Caco-2 (cell line): ENCODE measurements at places on chromosomes 12 and 14. TPM values are rescaled to one million over a fixed set of nuclear protein-coding genes. Genes with fewer than 3 reads are reported as not detected.

DNA sequence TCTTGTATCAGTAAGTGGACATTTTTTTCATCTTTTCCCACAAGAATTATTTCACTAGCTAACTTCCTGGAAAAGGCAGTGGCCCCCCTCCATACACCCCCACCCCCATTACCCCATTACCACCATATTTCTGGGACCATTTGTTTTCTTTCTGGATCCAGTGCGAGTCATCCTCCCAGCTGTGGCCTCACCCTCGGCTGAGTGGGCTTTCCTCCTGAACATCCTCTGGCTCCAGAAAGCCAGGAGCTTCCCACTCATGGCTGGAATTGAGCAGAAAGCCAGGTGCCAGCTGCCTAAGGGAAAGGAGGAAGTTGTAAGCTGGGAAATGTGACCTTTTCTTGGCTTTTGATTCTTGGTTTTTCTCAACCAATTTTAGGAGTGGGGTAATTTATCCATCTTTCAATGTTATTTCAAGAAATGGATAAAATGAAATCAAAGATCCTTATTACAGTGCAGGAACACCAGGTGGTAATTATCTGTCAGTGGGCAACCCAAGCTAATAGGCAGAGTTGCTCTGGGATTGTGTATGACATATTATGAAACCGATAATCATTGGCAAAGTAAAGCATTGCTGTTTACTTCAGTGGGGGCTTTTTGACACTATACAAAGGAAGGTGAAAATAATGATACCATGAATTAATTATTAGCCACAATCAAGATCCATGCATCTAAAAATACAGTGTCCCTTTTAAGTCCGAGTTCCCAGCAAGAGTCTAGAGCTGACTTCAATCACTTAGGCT, 124.6 kb downstream of the KICS2 start:
- no peak overlapping the region for H3K4me3 ChIP-seq
- no peaks in the 10 kb centered on the region for H3K27me3 ChIP-seq
- no peak overlapping the region for H3K27ac ChIP-seq
- H3K36me3 ChIP-seq, result no peaks in the 10 kb centered on the region

GRCh38 chr12:124898200-124898922, 16.1 kb downstream of the UBC start:
- H3K27me3 ChIP-seq, result no peaks in the 10 kb centered on the region
- no peaks in the 10 kb centered on the region for H3K36me3 ChIP-seq
- H3K4me3 ChIP-seq, result no peak overlapping the region
- peaks cover 26% of the 10 kb centered on the region for H3K4me1 ChIP-seq
- peak; percentile 56 for DNase-seq

GRCh38 chr12:106285982-106286381, 16.6 kb upstream of the TCP11L2 start:
- no peaks in the 10 kb centered on the region for H3K27me3 ChIP-seq
- H3K36me3 ChIP-seq, result no peaks in the 10 kb centered on the region
- no peak overlapping the region for H3K4me3 ChIP-seq
- no peak overlapping the region for H3K27ac ChIP-seq

GRCh38 chr14:94769391-94770250, at the start of gene GSC:
GSC (minus strand) TSS chr14:94770113; CDS start chr14:94770015, 98 bp downstream.
- H3K36me3 ChIP-seq, result no peaks in the 10 kb centered on the region
- peak within 1 kb of the TSS; percentile 49 for H3K4me3 ChIP-seq
- DNase-seq, result no peak
- no peak within 1 kb of the TSS for H3K27ac ChIP-seq
- no peaks in the 10 kb centered on the region for H3K4me1 ChIP-seq
- H3K27me3 ChIP-seq, result peaks cover 2% of the 10 kb centered on the region

GRCh38 chr12:96503976-96504375, 14.6 kb downstream of the CFAP54 start:
- no peak for DNase-seq
- H3K27ac ChIP-seq, result no peak overlapping the region
- no peak overlapping the region for H3K4me3 ChIP-seq
- H3K27me3 ChIP-seq, result no peaks in the 10 kb centered on the region; the same call in 1 of the 2 replicates
- no peaks in the 10 kb centered on the region for H3K4me1 ChIP-seq
- H3K36me3 ChIP-seq, result no peaks in the 10 kb centered on the region

- no peaks in the 10 kb centered on the region for H3K36me3 ChIP-seq
- H3K27me3 ChIP-seq, result no peaks in the 10 kb centered on the region
- DNase-seq, result no peak
- H3K27ac ChIP-seq, result no peak overlapping the region
Measured at GRCh38 chr12:129138776-129139175, 285.5 kb downstream of the GLT1D1 start.

- peak; percentile 69 for DNase-seq
- H3K36me3 ChIP-seq, result no peaks in the 10 kb centered on the region
- no peak overlapping the region for H3K4me3 ChIP-seq
- H3K4me1 ChIP-seq, result peaks cover 20% of the 10 kb centered on the region
- H3K27ac ChIP-seq, result peak overlapping the region; percentile 24
Measured at GRCh38 chr14:90444077-90444696, 47.4 kb downstream of the CALM1 start.

- DNase-seq, result no peak
- no peaks in the 10 kb centered on the region for H3K36me3 ChIP-seq
- H3K27me3 ChIP-seq, result no peaks in the 10 kb centered on the region
Measured at GRCh38 chr14:32601906-32602305, 272.8 kb downstream of the AKAP6 start.

GRCh38 chr12:75478116-75478794, 2.3 kb upstream of the GLIPR1 start:
- peaks cover 8% of the 10 kb centered on the region; the same call in 1 of the 2 replicates for H3K4me1 ChIP-seq
- no peaks in the 10 kb centered on the region for H3K36me3 ChIP-seq
- H3K27ac ChIP-seq, result no peak overlapping the region
- H3K27me3 ChIP-seq, result no peaks in the 10 kb centered on the region
- DNase-seq, result no peak

DNA sequence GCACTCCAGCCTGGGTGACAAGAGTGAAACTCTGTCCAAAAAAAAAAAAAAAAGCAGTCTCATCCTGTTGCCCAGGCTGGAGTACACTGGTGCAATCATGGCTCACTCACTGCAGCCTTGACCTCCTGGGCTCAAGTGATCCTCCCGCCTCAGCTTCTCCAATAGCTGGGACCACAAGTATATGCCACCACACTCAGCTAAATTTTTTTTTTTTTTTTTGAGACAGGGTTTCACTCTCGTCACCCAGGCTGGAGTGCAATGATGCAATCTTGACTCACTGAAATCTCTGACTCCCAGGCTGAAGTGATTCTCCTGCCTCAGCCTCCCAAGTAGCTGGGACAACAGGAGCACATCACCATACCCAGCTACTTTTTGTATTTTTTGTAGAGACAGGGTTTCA, 5.2 kb upstream of the CNPY2 start:
- H3K27ac ChIP-seq, result no peak overlapping the region
- H3K36me3 ChIP-seq, result no peaks in the 10 kb centered on the region
- H3K4me3 ChIP-seq, result no peak overlapping the region
- H3K27me3 ChIP-seq, result no peaks in the 10 kb centered on the region

- H3K27ac ChIP-seq, result no peak overlapping the region
- H3K4me3 ChIP-seq, result no peak overlapping the region
- no peaks in the 10 kb centered on the region for H3K27me3 ChIP-seq
- H3K36me3 ChIP-seq, result no peaks in the 10 kb centered on the region
- DNase-seq, result no peak
- peaks cover 17% of the 10 kb centered on the region; the same call in 1 of the 2 replicates for H3K4me1 ChIP-seq
Measured at GRCh38 chr14:71400871-71401321, 493.6 kb downstream of the PCNX1 start.

GRCh38 chr12:9813821-9814798, 13.2 kb upstream of the KLRF1 start:
- no peaks in the 10 kb centered on the region for H3K36me3 ChIP-seq
- no peaks in the 10 kb centered on the region for H3K27me3 ChIP-seq
- no peak overlapping the region for H3K27ac ChIP-seq
- H3K4me1 ChIP-seq, result no peaks in the 10 kb centered on the region
- DNase-seq, result peak; percentile 74

DNA sequence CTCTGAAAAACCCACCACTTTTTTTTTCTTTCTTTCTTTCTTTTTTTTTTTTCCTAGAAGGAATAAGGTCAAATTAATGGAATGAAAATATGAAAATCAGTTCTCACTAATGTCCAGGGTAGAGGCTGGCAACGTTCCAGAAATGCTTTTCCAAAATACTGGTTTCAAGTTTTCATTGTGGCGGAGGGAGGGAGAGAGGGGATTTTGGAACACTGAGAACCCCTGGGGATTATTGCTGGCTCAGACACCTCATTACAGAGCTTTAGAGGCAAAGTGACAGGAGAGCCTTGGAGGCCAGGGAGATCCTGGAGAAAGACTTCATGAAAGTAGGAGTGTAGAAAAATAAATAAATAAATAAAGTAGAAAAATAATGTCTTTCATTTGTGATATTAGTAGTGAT, 45.4 kb downstream of the ALX1 start:
- no peak overlapping the region for H3K27ac ChIP-seq
- peaks cover 11% of the 10 kb centered on the region for H3K4me1 ChIP-seq
- no peaks in the 10 kb centered on the region for H3K27me3 ChIP-seq
- DNase-seq, result no peak

DNA sequence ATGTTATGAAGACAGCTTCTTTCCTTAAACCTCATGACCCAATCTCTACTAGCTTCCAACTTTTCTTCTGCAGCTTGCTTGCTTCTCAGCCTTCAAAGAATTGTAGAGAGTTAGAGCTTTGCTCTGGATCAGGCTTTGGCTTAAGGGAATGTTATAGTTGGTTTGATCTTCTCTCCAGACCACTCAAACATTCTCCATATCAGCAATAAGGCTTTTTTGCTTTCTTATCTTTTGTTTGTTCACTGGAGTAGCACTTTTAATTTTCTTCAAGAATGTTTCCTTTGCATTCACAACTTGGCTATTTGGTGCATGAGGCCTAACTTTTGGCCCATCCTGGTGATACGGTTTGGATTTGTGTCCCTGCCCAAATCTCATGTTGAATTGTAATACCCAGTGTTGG, 163.8 kb downstream of the PCNX1 start:
- H3K36me3 ChIP-seq, result peaks cover 3% of the 10 kb centered on the region; the same call in 1 of the 2 replicates
- H3K4me1 ChIP-seq, result peaks cover 18% of the 10 kb centered on the region
- peak overlapping the region; percentile 73 for H3K27ac ChIP-seq
- no peaks in the 10 kb centered on the region for H3K27me3 ChIP-seq

- H3K36me3 ChIP-seq, result no peaks in the 10 kb centered on the region
- H3K4me3 ChIP-seq, result no peak overlapping the region
- no peaks in the 10 kb centered on the region for H3K4me1 ChIP-seq
- no peak for DNase-seq
- no peak overlapping the region for H3K27ac ChIP-seq
Measured at GRCh38 chr12:89288959-89289358, 63.3 kb downstream of the DUSP6 start.

GRCh38 chr14:65847075-65847847, 434.7 kb downstream of the FUT8 start:
- H3K4me1 ChIP-seq, result no peaks in the 10 kb centered on the region
- DNase-seq, result no peak
- H3K4me3 ChIP-seq, result no peak overlapping the region
- H3K36me3 ChIP-seq, result no peaks in the 10 kb centered on the region

- H3K27me3 ChIP-seq, result no peaks in the 10 kb centered on the region
- no peaks in the 10 kb centered on the region for H3K36me3 ChIP-seq
- peak overlapping the region; percentile 12 for H3K4me3 ChIP-seq
- peak overlapping the region; percentile 99 for H3K27ac ChIP-seq
Measured at GRCh38 chr14:106204063-106204462, 677.7 kb downstream of the TMEM121 start.

DNA sequence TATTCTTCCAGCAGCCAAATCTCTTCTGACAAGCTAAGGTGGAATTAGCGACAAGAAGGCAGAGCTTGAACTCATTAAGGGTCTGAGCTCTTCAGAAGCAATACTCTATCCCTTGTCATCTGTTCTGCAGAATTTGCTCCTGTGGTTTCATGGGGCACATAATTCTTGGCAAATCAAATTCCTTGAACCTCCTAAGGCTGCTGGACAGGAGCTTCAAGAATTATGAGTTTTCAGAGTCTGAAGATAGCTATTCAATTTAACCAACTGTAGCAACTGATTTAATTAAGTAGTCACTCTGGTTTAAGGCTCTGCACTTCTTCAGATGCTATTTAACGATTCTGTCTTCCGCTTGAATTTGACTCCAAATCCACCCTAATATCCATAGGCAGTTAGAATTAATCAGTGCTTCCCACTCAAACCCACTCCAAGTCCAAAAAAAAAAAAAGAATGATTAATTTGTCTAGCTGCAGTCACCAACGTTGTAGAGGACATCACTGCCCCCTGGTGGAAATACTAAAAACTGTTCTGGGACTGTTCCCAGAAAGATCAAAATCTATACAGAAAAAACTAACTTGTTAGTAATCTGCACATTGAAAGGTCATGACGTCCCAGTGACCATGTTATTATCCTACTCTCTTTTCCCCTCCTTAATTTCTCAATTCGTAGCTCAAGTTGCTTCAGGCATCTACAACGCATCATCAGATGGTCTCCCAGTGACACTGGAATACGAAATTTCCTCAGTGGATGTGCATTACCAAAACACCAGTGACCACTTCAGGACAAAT, 169.9 kb downstream of the KIF21A start:
- H3K36me3 ChIP-seq, result no peaks in the 10 kb centered on the region
- no peaks in the 10 kb centered on the region for H3K27me3 ChIP-seq
- no peak overlapping the region for H3K4me3 ChIP-seq
- no peak for DNase-seq
- H3K4me1 ChIP-seq, result no peaks in the 10 kb centered on the region; the same call in 1 of the 2 replicates

DNA sequence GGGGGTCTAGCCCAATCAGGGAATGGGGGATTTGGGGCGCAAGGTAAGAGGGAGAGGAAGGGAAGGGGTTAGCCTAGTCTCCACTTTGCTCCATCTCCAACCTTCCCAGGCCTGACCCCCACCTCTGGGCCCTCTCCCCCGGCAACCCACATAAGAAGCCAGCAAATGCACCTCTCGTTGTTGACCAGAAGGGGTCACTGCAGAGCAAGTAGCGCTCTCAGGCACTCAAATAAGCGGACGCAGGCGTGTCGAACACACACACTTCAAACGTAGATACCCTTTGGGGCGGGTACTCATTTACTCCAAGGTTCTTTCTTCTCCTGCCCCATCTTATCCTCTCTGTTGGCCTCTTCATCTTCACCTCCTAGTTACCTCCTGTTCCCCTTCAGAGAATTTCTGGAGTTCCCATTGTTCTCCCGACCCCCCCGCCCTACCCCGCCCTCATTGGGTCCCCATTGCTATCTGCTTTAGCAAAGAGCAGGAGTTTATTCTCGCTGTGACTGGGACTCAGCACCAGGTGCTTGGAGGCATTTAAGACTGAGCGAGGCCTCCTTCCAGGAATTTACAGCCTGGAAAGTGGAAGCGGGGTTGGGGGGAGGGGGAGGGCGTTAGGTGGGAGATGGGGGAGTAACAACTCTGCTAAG, 1.5 kb upstream of the SRRM4 start:
- H3K36me3 ChIP-seq, result no peaks in the 10 kb centered on the region
- no peaks in the 10 kb centered on the region for H3K27me3 ChIP-seq
- no peak overlapping the region for H3K4me3 ChIP-seq
- H3K27ac ChIP-seq, result no peak overlapping the region

The TAS2R7 gene
- total RNA-seq, result not detected in 2 replicates

The LYZ gene
- total RNA-seq, result 16.8 and 16.9 TPM in 2 replicates

The CD69 gene
- total RNA-seq, result not detected in 2 replicates

The PRB2 gene
- total RNA-seq, result not detected in 2 replicates

The PKP2 gene
- total RNA-seq, result 249 and 275 TPM in 2 replicates

The MUCL1 gene
- total RNA-seq, result not detected in 2 replicates

The KRT75 gene
- total RNA-seq, result not detected in 2 replicates

The COCH gene
- 32.2 and 33.4 TPM in 2 replicates for total RNA-seq
